ENCODE measurements at places on chromosomes 2 and 18.

DNA sequence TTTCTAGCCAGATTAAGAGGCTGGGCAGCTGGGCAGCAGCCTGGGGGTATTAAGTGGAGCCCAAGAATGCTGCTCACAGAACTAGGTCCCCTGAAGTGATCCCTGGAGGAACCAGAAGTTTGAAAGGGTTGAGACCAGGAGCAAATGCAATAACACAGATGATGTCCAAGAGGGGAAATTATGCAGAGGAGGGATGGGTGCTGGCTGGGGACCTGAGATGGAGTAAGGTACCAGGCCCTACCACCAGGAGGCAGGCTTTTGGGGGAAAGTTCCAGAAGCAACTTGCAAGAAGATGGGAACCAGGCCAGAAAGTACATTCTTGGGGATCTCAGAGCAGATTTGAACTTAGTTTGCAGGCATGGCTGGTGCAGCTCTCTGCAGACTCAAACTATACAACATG, 175.1 kb downstream of the NCK2 start:
- DNase-seq, result no peak

DNA sequence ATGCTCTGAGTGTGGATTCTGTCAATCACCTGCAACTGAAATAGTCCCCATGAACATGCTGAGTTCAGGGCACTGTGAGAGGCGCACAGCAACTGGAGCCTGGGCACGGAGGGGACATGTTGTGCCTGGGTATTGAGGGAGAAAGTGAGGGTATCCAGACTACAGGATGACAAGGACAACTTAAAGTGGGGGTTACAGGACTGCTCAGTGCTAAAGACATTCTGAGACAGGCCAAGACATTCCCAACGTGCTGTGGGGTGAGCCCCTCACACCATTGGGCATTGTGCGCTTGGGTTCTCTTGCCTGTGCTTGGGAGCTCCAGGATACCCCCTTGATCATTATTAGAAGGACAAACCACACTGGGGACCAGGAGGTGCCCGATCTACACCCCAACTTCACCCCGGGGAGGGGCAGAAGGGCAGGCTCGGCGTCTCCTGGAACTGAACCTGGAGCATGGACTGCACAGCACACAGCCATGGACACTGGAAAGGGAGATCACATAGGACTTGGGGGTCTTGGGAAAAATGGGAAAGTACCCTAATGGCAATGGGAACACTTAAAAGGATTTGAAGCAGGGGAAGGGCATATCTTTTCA, 72.5 kb upstream of the HDAC4 start:
- no peak for DNase-seq

GRCh38 chr2:223487214-223487846, 114.8 kb downstream of the SCG2 start:
- DNase-seq, result no peak

DNA sequence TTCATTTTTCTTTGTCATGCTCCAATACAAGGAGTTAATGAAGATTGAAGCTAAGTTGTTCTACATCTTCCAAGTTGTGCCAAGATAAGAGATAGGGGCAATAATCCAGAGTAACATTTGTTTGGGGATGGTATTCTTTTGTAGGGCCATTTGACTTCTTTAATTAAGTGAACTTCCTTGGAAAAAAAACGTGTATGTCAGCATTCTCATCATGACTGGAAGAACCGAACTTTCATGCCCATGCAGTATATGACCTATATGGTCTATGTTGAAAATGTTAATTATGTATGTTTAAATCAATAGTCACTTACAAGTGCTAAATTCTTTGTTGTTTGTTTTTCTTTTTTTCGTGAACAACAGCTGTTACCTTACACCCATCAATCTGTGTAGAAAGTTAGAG, 319.5 kb upstream of the LRRTM1 start:
- no peak for DNase-seq

GRCh38 chr18:49070552-49070951, 119.8 kb upstream of the SMAD7 start:
- no peak for DNase-seq

DNA sequence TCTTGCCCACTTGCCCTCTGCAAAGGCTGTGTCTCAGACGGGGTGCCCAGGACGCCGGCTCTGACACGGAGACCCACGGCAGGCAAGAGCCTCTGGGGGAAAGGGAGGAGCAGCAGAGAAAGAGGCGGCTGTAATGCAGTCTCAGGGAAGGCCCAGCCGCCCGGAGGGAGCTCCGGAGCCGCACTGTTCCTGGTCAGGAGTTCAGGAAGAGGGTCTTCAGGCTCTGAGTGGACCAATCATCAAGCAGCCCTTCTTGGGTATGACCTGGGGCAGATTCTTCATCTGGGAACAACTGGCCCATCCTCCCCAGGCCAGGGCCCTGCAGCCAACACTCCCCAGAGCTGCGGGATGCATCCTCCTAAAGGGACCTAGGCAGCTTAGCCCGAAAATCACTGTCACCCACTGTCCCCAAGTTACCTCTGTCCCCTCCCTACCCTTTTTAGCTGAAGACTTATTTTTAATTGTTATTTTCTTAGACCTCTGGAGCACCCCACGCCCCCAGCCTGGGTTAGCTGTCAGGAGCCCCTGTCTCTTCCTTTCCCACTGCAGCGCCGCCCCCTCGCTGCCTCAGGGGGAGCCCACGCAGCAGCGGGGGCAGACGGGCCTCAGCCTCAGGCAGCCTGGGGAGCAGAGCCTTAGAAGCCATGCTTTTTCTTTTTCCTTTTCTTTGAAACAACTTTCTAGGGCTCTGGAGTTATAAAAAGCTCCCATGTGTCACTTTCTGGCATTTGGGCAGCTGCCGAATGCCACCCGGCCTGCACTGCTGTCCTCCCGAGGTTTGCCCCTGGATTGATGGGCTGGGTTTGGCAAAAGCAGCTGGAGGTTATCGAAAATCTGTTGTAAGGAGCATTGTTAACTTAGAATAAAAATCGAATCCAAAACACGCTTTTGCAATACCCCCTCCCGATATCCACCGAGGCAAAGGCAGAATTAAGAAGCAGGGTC, 644 bp upstream of the NEU2 start:
- DNase-seq, result no peak

- DNase-seq, result no peak
Observed at GRCh38 chr18:11081009-11081532, 68.3 kb downstream of the PIEZO2 start.

All from stimulated activated CD4-positive, alpha-beta T cell treated with anti-CD3 and anti-CD28 coated beads, Interleukin-15, amount 100 ng/mL, for 48 hours (primary cell).